Karpas-422 (cell line): ENCODE measurements at places on chromosomes 12 and 14.

DNA sequence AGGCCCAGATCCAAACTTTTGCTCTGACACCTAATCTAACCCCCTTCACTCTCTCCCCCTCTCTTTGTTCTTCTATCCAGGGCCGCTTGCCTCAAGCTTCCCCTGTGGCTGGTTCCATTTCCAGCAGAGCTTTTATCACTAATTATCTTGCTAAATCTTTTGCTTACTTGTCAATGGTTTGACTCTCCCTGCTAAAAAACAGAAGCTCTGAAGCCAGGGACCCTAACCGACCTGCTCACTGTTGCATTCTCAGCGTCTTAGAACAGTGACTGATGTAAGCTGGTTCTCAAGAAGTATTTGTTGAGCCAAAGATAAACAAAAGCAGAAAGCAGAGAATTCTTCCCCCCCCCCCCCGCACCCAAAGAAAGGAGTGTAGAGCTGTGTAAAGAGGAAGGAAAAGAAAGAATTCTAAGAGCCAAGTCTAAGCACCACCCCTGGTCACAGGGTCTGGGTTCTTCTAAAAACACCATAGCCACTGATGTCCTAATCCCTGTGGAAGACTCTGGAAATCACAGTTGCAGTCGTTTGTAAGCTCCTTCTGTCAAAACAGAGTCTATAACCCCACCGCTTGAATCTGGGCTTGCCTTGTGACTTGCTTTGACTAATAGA, 385.8 kb downstream of the MED13L start:
- no peak overlapping the region for H3K4me3 ChIP-seq
- H3K27me3 ChIP-seq: no peaks in the 10 kb centered on the region
- DNase-seq: no peak
- no peaks in the 10 kb centered on the region for H3K36me3 ChIP-seq
- no peaks in the 10 kb centered on the region for H3K4me1 ChIP-seq

DNA sequence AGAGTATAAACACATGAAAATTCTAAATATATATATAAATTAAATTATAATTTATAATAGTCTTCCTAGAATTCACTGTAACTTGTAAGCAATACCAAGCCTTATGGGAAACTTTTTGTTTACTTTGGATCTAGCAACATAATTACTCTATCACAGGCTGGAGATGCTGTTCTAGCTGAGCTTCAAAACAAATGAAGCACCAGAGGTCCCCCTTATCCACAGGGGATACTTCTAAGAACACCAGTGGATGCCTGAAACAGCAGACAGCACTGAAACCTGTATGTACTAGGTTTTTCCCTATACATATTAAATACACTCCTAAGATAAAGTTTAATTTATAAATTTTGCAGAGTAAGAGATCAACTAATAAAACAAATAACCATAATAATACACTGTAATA, 96.6 kb downstream of the CDK17 start:
- H3K27me3 ChIP-seq: no peaks in the 10 kb centered on the region
- peaks cover 4% of the 10 kb centered on the region for H3K4me1 ChIP-seq
- peaks cover 5% of the 10 kb centered on the region; the same call in 1 of the 2 replicates for H3K36me3 ChIP-seq
- H3K27ac ChIP-seq: no peak overlapping the region

- peaks cover 21% of the 10 kb centered on the region; the same call in 1 of the 2 replicates for H3K36me3 ChIP-seq
- no peaks in the 10 kb centered on the region for H3K27me3 ChIP-seq
- H3K27ac ChIP-seq: no peak overlapping the region
- no peaks in the 10 kb centered on the region for H3K4me1 ChIP-seq
Measured at GRCh38 chr14:63524537-63525155, 18.5 kb downstream of the PPP2R5E start.

DNA sequence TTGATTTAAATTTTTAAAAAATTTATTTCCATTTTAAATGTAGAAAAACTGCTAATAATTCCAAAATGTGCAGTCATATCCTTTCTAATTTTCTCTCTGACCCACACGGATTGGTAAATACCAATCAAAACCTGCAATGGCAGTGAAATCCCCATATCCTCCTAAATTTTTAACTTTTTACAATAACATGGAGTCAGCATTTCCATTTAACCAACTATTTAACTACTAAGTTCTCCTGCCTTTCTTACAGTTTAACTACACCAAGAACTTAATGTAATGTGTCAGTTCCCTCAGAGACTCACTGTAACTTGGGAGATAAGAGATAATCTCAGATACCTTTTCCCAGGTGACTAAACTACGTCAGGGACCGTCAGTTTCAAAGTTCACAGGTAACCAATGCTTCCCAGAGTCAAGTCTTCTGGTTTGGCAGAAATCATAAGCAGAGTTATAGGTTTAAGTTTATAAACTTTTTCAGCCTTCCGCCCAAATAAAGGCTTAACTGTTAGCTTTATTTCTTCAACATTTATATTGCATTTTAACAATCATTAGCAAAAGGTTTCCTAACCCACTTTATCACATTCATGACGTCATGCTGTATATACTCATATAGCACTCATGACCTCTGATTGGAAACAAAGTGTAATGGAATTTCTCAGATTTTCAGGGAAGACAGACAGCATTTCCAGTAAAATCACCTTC, 7.6 kb downstream of the KRAS start:
- H3K36me3 ChIP-seq: peaks cover 45% of the 10 kb centered on the region
- no peak overlapping the region for H3K27ac ChIP-seq
- DNase-seq: no peak

DNA sequence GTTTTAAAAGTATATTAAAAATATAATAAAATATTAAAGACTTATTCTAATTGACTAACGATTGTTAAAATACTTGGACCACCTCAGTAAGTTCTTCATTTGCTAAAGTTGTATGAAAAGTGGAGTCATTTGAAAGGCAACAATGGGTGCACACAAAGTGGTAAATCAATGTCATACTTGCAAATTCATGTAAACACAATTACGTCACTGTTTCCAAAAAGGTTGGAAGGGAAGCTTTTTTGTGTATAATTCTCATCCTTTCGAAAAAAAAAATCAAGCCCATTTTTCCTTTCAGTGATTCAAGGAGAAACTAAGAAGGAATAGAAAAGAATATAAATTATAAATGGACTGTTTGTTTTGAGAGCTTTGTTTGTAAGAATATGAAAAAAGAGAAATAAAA, 166.2 kb downstream of the PIK3C2G start:
- no peaks in the 10 kb centered on the region for H3K36me3 ChIP-seq
- no peak for DNase-seq
- no peak overlapping the region for H3K27ac ChIP-seq
- H3K4me1 ChIP-seq: no peaks in the 10 kb centered on the region
- no peak overlapping the region for H3K4me3 ChIP-seq
- H3K27me3 ChIP-seq: no peaks in the 10 kb centered on the region
